Lung (tissue), 17 donors: ENCODE measurements at places on chromosomes 3 and 15.

- DNase-seq, result peak; percentile 44
Measured at GRCh38 chr15:62848632-62849050, 193.9 kb upstream of the TPM1 start.

DNA sequence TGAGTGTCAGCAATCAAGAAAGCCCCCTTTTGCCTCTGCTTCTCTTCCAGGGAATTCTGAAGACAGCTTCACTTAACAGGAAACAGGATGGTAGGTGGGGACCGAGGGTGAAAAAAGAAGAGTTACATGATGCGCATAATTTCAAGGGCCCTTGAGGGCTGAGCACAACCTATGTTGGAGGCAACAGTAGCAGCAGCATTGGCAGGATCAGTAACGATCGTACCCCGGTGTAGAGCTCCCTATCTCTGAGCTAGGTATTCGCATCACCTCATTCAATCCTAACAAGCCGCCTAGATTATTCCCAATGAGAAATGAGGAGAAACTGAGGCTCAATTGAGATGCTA is 432 bp upstream of the RAD54L2 start:
- no peak for DNase-seq

DNA sequence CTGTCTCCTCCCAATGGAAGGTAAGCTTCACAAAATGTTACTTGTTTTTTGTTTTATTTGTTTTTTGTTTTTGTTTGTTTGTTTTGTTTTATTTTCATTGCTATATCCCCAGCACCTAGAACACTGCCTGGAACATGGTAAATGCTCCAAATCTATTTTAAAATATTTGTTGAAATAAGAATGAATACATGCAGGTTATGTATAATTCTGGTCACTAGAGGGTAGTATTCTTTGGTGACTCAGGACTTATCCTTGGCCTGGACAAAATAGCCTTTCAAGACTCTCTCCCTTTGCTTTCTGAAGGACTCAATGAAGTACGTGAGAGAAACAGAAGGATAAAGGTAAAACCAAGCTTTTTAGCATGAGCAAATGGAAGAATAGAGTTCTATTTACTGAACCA is 46.9 kb upstream of the PPP2R3A start:
- DNase-seq, result no peak

DNA sequence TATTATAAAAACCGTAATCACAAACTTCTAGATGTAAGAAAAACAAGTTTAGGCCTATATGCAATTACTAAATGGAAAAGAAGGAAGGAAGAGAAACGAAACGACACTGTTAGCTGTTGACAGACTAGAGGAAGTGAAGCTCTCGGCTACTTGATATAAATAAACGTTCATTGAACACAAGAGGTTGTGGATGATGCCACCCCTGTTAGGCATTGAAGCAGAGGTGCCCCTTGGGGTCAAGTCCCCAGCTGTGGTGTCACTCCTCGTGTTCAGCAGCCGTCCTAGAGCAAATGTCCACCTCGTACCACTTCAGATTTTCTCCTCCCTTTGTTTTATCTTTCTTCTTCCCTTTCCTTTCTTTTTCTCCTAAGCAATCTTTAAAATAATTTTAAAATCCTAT is 146.5 kb upstream of the UBE2E1 start:
- DNase-seq, result no peak
